Progenitor cell of endocrine pancreas (in vitro differentiated cells): ENCODE measurements at places on chromosomes 2 and 18.

DNA sequence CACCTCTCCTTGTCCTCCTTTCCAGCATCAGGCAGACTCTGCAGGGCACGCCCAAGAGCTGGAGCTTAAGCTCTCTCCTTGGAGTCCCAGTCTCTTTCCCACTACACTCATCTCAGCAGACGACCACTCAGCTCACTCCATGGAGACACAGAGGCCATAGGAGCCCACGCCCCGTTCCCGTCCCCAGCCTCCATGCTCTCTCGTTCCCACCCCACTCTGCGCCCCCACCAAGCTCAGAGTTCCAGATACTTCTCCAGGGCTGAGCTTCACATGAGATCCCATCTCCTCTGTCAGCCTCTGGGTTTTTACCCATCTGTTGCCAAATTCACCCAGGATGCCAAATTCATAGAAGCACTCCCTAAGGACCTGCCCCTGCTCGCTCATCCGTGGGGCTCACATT, 87.3 kb downstream of the MALT1 start:
- DNase-seq = no peak

DNA sequence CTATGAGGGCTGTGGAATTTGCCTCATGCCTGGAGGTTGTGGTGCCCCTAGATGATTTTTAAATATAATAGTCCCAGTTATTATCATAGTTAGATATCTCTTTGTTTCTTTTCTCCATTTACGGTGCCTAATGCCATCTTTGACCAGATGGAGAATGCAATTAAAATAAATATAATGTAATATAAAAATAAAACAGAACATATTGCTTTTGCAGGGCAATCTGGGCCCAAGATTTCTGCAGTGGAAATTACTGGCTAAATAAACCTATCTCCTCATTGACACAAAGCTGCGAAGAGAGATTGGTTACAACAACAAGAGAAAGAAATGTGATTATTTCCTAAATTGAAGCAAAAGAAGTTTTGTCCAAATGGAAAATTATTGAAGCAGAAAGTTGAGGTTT, 51.8 kb downstream of the CPO start:
- DNase-seq = no peak

GRCh38 chr18:49368161-49368875, 92.1 kb downstream of the DYM start:
- DNase-seq = no peak

- no peak for DNase-seq
These were observed 622 bp downstream of the RAB12 start for GRCh38 chr18:8609659-8610458.

DNA sequence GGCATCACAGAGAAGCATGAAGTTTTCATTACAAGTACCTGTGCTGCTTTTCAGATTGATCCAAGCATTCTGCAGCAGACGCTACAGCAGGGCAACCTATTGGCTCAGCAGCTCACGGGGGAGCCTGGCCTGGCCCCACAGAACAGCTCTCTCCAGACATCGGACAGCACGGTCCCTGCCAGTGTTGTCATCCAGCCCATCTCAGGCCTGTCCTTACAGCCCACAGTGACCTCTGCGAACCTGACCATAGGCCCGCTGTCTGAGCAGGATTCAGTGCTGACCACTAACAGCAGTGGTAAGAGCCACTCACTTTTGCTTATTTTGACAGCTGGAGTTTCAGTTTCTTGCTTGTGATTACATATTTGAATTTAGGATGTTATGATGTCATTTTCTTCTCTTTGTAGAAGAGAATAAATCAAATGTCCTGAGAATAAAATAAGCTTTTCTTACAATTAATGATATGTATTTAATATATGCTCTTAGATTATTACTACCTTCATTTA, 104.9 kb downstream of the ZNF236 start:
- DNase-seq = no peak

- DNase-seq = no peak
These were observed 79.7 kb upstream of the TAF1B start for GRCh38 chr2:9763356-9764152.

DNA sequence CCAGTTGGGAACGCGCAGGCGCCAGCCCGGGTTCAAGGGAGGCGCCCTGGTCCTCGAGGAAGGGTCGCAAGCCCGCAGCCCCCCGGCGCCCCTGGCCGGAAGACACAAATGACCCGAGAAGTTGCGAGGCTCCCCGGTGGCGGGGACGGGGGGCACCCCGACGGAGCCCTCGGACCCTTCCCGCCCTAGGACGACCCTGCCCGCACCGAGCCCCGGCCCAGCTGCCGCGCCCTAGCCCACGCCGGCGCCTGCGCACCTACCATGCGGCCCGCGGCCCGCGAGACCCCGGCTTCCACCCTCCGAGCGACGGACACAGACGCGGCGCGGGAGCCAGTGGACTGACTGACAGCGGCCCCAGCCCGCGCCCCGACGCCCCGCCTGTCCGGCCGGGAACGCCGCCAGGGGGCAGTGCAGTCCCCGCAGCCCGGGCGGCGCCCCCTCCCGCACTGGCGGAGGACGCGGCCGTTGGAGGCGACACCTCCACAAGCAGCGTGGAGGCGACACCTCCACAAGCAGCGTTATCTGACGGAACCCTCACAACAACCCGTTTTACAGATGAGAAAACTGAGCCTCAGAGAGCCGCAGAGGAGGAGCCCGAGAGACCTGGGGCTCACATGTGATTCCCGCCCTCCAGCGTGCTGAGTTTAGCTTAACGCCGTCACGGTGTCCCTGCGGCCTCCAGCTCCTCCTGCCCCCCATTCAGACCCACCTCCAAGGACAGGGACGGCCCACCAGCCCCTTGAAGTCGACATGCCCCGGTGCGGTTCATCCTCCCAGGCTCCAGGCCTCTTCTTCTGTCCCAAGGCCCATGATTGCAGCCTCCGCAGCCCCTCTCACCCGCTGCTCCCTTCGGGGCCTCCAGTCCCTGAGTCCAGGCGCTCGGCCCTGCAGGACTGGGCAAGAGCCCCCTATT, at the start of gene NMUR1:
Gene NMUR1 (minus strand): TSS at position 347 of the 913 bp plus-strand sequence. CDS start 84 bp downstream, at position 263.
- peak; percentile 56 for DNase-seq

DNA sequence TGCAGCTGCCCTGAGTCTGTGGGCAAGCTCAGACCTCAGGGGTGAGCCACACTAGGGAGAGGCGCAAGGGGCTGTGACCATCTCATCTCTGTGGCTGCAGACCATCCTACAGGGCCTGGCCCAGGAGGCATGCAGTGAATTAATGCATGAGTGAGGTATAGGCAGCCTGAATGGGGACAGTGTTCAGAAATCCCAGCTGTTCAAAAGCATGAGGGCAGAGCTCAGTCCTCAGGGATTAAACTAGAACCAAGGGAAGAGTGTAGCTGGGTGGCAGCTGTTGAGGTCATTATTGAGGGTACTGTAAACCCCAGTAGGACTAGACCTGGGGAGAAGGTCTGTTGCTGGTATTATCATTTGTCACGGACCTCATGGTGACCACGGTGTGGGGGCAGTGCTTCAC, 17.0 kb downstream of the TMEM177 start:
- no peak for DNase-seq

DNA sequence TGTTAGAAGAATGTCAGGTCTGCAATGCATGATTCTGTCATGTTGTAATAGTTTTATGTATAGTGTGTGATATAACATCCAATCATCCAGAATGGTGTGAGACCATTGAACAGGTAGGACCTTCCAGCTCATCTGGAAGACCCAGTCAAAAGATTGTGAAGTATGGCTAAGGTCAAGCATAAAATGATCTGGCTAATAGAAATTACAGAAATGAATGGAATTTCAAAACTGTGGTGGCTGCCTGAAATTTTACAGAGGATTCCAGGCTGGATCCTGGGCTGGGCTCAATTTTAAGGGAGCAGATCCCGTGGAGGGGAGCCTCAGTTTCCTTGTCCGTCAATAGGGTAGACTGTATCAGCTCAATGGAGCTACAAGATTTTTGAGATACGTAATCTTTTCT, 39.1 kb downstream of the ACKR3 start:
- DNase-seq = no peak

DNA sequence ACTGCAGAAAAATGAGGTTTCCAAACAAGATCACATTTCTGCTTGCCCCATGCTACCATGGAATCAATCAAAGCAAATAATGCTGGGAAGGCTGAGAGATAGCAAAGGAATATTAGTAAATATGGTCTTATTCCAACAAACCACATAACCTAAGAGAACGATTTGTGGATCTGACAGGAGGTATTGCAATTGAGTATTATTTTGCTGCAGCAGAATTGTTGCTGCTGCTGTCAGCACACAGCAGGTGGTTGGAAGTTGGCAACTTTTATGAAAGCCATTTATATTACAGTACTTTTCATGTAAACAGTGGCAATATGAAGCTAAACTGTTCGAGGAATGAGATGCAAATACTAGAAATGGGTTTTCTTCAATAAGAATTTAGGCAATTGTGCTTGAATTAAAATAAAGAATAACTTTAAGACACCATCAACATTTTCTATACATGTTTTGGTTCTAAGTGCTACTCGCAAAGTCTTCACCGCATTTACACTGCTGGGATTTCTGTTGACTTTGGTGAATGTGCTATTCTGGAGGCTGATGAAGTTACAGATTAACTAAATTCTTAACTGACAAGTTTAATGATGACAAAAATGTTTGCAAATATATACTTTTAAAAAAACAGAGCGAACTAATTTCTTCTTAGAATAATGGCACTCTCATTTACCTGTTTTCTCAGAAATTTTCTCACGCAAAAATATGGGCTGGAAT, 1285.7 kb downstream of the CNTNAP5 start:
- no peak for DNase-seq

DNA sequence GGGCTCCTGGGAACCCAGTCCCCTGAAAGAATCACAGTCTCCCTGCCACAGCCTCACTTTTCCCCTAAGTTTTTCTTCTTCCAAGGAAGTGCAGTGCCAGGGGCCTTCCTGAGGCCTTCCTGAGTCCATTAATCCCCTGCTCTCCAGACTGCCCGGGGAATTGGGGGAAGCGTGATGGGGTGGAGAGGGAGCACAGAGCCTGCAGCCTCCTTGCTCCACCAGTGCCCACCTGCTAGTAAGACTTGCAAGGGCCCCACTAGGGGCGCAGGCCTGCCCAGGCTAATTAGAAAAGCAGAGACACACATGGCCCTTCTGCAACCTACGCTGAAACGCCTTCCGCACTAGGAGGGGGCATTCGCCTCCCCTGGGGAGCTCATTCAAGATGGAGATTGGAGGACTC, 110.6 kb downstream of the MRO start:
- DNase-seq = no peak

DNA sequence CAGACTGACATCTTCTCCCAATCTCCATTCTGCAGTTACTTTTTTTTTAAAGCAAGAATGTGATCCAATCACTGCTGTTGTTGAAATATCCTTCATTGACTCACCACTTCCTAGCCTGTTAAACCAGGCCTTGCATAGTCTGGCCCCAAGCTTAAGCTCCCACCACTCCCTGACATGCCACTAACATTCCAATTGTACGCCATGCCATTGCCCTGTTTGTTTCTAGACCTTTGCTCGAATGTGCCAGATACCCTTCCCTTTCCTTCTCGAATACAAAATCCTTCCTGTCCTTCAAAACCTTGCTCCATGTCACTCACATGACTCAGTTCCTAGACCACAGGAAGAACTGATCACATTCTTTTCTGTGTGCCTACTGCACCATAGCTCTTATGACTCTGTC, 224.2 kb downstream of the CYRIA start:
- DNase-seq = no peak

DNA sequence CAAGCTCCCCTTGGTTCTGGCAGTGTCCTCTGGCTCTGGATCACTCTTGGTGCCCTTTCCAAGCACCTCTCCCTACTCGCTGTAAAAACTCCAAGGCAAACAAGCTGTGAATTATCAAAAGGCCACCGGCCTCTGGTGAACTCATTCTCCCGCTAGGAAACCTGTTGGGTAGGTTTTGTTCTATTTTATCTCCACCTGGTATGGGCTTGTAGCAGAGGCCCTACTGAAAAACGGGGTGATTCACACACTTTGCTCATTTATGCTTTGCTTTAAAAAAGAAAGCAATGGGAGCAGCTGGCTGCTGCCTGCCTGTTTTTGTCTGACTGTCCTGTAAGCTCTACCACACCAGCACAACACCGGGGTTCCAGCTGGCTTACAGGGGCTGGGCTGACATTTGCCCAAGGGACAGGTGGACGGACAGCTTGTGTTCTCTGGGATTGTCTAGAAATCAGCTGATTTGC, 56.8 kb downstream of the SH3BP4 start:
- peak; percentile 21 for DNase-seq

DNA sequence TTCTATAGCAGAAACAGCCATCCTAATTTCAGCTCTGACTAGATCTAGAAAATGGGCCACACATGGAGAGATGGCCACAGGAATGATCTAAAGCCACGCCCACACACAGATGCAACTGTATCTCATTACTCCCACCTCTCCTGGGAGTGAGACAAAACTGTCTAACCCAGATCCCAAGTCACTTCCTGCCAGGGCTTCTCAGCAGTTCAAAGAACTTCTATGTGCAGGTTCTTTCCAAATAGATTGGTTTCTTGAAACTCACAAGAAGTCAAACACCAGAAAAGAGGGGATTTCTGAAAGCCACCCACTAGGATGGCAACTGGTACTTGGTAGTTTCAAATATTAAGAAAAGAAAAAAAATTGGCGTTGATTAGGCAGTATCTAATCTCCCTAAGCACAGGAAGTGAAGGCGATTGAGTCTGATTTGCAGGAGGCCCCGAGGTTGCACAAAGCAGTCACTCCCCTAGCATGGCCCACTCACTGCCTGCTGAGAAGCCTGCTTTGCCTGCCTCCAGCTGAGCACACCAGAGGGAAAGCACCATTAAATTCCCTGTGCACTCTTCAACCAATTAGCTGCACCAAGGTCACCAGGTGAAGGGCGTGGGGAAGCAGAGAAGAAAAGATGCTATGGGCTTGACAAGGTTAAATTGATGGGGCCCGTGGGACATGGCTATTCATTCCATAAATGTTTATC, 51.1 kb downstream of the PAPOLG start:
- no peak for DNase-seq

DNA sequence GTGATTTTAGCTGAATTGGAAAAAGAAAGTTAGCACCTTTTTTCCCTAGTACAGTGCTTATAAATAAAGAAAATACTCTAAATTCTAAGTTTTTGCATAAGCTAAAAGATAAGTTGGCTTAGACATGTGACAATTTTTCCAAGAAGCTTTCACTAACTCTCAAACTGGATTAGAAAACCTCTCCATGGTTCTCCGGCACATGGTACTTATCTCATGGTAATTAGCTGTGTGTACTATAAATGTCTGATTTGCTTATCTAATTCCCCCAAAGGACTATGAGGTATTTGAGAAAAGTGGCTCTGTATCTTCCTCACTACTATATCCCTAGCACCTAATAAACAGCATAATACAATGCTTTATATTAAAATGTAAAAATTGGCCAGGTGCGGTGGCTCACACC, 71.1 kb downstream of the ROCK1 start:
- DNase-seq = no peak

DNA sequence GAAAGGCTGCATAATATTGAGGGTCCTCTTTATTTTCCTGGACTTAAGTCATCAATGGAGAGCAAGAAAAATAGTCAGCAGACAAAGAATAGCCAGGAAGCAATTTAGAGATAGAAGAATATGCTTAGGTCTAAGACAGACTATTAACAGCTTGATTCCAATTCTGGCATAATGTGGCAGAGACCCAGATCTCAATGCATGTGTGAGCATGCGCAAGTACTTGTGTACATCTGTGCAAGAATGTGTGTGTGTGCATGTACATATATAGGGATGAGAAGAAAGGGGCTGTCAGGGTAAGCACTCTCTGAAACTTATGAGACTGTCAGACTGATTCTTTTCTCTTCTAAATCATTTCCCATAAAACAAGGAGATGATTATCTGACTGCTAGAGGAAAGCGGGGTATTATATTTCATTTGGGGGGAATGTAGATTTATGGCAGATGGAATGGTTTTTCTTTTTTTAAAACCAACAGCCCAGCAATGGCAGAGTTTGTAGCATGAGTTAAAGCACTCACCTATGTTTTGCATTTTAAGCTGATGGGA, 381.3 kb upstream of the SPRED2 start:
- no peak for DNase-seq
